T-helper 2 cell (primary cell): ENCODE measurements at places on chromosomes 5 and 9.

DNA sequence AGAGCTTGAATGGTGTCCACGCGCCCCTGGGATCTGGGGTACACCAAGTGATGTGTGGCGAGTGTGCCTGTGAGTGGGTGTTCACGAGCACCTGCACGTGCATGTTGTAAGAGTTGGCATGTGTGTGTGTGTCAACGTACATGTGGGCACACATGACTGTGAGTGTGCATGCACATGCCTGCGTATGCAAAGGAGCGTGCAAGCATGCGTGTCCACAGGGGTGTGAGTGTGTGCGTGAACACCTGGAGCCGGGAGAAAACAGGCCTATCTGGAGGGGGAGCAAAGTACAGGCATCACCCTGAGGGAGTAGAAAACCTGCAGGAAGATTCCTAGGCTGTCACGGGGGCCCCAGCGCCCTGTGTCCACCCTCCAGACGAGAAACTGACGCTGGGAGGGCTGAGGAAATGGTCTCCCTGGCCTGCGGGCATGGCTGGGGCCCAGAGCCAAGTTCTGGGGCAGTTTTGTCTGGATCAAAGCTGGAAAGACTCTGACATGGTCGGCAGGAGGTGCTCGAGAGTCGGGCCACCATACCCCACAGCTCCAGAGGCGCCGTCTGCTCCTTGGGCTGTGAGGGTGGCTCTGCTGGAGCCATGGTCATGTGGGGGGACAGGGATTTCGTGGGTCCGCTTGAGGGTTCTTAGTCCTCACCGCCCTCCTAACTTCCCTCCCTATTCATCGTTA is 31.8 kb downstream of the PTGES start:
- no peak for DNase-seq

DNA sequence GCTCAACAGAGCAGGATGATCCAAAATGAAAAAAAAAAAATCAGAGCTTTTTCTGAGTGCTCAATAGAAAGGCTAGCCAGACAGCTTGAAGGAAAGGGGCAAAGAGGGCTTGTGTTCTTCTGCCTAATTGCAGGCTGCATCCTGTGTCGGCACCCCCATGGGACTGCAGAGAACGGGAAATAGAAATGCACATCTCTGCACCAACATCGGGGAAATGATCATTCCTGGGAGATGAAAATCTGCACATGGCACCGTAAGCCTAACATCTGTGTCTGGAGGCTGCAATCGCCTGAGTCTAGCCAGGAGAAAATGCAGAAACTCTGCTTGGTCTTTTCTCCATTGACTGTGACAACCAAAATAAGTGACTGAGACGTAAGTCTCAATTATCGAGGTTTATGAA is 243.9 kb downstream of the ICE1 start:
- no peak for DNase-seq

DNA sequence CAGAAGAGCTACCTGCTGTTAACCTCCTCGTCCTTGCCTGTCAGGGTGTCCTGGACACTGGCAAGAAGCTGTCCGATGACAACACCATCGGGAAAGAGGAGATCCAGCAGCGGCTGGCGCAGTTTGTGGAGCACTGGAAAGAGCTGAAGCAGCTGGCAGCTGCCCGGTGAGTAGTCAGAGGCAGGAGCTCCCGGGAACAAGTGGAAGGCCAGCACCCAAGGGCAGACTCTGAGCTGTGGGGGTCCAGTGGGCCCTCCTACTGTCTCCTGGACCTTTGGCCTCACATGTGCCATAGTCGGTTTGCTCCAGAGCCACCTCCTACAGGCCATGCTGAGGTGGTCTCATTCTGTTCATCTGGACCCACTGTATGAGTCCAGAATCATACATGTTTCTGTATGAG is 38.7 kb downstream of the DYNC2I2 start:
- no peak for DNase-seq

GRCh38 chr9:121748074-121748473 is 96.6 kb downstream of the DAB2IP start:
- no peak for DNase-seq

GRCh38 chr9:105259731-105260612 is 15.5 kb downstream of the SLC44A1 start:
- no peak for DNase-seq

- no peak for DNase-seq
Measured at GRCh38 chr5:21397693-21398092, 1409.7 kb upstream of the CDH18 start.

DNA sequence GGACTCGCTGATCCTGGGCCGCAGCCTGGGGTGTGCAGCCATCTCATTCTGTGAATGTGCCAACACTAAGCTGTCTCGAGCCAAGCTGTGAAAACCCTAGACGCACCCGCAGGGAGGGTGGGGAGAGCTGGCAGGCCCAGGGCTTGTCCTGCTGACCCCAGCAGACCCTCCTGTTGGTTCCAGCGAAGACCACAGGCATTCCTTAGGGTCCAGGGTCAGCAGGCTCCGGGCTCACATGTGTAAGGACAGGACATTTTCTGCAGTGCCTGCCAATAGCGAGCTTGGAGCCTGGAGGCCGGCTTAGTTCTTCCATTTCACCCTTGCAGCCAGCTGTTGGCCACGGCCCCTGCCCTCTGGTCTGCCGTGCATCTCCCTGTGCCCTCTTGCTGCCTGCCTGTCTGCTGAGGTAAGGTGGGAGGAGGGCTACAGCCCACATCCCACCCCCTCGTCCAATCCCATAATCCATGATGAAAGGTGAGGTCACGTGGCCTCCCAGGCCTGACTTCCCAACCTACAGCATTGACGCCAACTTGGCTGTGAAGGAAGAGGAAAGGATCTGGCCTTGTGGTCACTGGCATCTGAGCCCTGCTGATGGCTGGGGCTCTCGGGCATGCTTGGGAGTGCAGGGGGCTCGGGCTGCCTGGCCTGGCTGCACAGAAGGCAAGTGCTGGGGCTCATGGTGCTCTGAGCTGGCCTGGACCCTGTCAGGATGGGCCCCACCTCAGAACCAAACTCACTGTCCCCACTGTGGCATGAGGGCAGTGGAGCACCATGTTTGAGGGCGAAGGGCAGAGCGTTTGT is 19.9 kb downstream of the PTGES2 start:
- no peak for DNase-seq

DNA sequence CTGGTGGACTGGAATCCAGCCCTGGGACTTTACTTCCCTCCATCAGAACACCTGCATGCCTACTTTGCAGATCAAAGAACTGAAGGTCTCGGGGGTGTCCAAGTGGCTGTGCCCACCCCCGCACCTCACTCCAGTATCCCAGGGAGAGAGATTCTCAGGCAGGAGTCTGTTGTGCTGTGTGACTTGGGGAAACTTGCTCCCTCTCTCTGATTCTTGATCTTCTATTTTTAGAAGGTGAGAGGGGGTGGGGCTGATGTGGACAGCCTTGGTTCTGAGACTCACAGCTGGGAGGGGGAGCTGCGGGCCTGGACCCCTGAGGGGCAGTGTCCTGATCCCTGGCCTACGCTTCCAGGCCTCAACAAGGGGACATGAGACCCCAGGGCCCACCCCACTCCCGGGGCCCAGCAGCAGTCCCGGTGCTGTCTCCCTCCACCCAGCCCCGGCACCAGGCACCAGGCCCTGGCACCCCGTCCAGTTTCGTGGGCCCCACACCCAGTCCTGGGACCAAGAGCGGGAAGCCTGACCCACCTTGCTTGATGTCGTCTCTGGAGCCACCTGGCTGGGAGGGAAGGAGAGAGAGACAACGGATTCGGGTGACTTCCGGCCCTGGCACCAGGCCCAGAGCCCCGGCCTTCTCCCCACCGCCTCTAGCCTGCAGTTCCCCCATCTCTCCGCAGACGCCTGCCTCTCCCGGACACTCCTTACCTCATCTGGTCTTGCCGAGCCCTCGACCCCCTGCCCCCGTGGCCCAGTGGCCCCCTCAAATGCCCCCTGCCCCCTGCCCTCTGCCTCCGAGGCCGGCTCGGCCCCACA is 74.0 kb upstream of the SPTLC1 start:
- no peak for DNase-seq

- DNase-seq = no peak
Measured at GRCh38 chr9:101711330-101711941, 27.0 kb downstream of the GRIN3A start.

DNA sequence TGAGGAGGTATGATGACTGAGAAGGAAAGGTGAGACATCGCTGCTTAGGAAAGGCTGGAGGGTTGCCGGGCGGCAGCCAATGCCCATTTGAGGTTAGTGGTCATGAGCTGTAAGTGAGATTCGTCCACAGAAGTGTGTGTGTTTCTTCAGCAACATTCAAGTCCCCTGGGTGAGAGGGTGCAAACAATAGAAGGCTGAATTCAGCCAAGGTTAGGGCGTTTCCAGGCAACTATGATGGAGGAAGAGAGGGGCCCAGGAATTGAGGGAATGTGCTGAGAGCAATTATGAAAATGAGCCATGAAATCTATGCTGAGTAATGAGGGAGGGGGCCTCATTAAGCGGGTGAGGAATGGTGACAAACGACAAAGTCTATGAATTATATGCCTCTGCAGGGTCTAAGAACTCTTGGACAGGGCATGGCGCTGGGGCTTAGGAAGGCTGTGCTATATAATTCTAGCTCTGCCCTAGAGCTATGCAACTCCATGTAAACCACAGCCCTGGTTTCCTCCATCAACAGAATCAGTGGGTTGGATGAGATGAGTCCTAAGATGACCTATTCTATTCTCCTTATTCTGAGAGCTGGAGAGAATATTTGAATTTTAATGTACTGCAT is 96.0 kb downstream of the SLIT3 start:
- DNase-seq = no peak

- no peak for DNase-seq
Measured at GRCh38 chr5:149429839-149430721, 51.0 kb upstream of the IL17B start.

DNA sequence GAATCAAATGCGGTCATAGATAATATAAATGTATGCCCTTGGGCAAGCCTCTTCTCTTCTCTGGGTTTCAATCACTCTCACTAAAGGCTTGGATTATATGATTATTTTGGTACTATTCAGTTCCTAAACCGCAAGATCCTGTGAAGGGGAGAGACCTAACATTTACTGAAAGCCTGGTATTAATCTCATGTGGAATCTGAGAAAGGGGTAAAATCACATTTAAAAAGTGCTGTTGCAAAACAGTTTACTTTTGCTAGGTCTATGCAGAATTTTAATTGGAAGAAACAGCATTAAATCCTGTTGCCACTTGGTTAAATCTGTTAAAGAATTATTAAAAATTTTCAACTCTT is 50.7 kb downstream of the SLC44A1 start:
- no peak for DNase-seq

- no peak for DNase-seq
Measured at GRCh38 chr5:159310511-159310910, 19.8 kb downstream of the IL12B start.

DNA sequence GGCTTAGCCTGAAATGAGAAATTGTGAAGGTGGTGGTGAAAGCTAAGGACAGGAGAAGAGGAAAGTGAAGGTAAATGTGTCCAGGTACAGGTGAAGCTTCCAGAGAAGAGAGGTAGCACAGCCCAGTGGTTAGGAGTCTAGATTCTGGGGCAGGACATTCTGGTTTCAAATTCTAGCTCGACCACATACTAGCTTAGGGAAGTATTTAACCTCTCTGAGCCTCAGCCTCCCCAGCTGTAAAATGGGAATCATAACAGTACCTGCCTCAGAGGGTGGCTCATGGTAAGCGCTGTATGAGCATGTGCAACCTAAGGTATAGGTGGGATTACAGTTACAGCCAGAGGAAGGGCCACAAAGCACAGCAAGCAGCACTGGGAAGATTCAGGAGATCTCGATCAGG is 55.2 kb downstream of the PCDH1 start:
- DNase-seq = no peak

DNA sequence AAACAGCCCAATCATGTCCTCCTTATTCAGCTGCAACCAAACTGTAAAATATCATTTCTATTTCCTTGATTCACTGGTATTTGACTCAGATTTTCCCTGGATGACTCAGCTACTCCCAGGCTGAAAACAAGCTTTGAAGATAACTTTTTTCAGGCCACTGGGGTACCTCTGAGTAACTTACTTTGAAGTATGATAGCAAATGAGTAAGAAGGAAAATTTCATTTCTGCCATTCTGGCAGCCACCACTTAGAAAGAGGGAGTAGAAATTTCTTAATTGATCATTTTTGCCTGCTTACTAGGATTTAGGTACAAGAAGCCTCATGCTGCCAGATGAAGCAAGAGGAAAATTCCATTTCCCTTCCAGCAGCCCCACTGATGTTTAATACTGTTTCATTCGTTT is 247.4 kb downstream of the PRELID2 start:
- DNase-seq = no peak

GRCh38 chr9:17068671-17069070 is 66.2 kb upstream of the CNTLN start:
- DNase-seq = no peak

DNA sequence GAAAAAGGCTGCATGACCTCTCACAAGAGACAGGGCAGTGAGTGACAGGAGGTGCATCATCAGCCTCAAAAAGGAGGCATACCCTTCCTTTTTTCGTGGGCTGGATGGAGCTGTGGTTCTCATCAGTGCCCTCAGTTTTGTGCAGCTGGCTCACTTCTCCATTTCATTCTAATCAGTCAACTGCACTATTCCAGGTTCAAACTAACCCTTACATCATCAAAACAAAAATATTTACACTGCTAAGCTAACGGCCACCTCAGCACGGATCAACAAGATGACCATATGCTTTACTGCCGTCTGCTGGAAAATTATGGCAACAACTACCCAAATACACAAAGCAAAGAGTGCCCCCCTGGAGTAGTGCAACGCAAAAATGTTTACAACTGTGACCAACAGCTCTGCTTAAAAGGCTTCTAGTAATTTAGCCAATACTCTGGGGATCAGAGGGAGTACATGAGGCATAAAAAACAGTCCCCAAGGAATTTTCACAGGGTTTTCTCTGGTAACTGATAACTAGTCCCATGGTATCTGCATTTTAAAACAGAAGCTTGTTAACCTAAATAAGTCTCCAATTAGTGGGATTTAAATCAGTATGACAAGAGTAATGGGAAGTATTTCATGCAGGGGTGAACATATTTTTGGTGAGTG is 10.8 kb downstream of the KCNV2 start:
- no peak for DNase-seq
